ENCODE measurements at places on chromosomes 13 and 19.

DNA sequence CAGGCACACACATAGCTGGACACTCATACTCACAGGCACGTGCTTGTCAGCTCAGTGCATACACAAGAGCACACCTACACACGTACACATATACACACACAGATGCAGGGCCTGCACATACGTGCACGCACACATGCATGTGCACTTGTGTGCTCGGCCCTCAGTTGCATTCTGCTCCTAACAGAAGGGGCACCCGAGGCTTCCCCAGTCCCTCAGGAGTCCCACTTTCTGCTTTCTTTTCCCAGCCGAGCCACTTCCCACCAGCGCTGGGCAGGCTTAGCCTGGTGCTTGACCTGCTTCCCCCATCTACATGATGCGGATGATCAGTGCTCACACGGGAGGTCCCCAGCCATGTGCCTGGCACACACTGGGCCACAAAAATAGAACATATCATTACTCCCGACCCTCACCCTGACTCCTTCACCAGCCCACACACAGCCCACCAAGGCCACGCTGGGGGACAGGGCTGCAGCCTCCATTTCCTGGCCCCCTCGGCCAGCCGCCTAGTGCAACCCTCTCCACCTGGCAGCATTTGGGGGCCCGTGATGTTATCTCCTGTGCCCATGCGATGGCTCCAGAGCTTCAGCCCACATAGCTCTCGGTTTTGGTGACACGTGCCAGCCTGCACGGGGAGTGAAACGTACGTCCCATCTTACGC is 125.2 kb upstream of the SPACA7 start:
- DNase-seq: no peak

GRCh38 chr13:106534639-106535551 is 567 bp downstream of the EFNB2 start:
- DNase-seq: no peak

DNA sequence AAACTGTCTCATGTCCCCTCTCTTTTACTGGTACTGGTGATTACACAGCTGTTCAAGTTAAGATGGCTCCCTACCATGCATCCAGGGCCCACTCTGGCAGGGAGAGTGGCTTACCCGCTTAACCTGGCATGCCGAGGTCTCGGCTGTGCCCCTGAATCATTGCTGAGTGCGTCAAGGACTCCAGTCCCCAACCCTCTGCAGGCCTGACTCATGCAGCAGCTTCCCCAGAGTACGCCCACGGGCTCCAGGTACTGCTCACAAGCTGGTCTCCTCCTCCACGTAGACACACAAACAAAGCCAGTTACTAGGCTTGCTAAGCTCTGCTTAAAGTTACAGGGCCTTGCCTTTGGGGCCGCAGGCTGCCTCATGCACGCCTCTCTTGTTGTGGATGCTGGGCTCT is 447.4 kb downstream of the COG6 start:
- DNase-seq: peak; percentile 88

- no peak for DNase-seq
Measured at GRCh38 chr13:113083402-113084061, 22.1 kb upstream of the F7 start.

DNA sequence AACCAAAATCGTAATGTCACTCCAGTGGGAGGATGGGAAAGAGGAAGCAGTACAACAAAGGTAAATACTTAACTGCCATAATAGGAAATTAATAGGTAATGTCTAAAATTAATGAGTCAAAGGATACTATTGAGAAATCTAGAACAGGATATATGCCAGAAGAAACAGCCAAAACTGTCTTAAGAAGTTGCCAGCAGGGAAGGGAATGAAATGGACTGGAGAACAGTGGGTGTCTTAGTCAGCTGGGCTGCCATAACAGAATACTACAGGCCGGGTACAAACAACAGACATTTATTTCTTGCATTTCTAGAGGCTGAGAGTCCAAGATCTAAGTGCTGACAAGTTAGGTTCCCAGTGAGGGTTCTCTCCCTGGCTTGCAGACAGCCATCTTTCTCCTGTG is 40.3 kb upstream of the IPO5 start:
- DNase-seq: no peak
